Upper lobe of right lung (tissue), 1 donor: ENCODE measurements at places on chromosomes 3 and 15. TPM values are rescaled to one million over a fixed set of nuclear protein-coding genes. Genes with fewer than 3 reads are reported as not detected.

GRCh38 chr15:92638291-92638708 lies 17.3 kb downstream of the FAM174B start:
- no peak overlapping the region for H3K4me3 ChIP-seq
- no peak for DNase-seq
- H3K27me3 ChIP-seq: no peaks in the 10 kb centered on the region
- H3K36me3 ChIP-seq: no peaks in the 10 kb centered on the region
- H3K4me1 ChIP-seq: peaks cover 15% of the 10 kb centered on the region

Gene KNG1
- total RNA-seq: 0.14 TPM

Gene TERC
- 5.4 TPM for total RNA-seq

Gene VEPH1
- total RNA-seq: 139 TPM
